ENCODE measurements at places on chromosomes 4 and X.

GRCh38 chrX:54246866-54247265 lies 63.8 kb upstream of the FAM120C start:
- DNase-seq = no peak

- no peak for DNase-seq
These were observed 287.9 kb upstream of the PUDP start for GRCh38 chrX:7435822-7436221.

DNA sequence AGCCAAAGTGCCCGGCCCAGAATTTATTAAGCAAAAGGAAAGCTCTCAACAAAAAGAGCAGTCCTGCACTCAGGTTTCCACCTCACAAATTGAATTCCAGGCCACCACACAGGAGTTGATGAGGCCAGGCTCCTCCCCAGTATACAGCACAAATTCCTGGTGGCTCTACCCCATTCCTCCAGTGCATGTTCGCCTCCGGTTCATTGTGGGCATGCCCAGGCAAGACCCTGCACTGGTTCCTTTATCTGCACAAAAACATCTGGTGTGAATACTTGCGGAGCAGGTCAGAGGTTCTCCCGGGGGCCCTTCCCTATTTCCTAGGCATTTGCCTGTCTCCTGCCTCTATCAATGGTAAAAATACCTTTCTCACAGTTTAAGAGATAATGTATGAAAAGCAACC lies 195.2 kb upstream of the ANXA10 start:
- no peak for DNase-seq

DNA sequence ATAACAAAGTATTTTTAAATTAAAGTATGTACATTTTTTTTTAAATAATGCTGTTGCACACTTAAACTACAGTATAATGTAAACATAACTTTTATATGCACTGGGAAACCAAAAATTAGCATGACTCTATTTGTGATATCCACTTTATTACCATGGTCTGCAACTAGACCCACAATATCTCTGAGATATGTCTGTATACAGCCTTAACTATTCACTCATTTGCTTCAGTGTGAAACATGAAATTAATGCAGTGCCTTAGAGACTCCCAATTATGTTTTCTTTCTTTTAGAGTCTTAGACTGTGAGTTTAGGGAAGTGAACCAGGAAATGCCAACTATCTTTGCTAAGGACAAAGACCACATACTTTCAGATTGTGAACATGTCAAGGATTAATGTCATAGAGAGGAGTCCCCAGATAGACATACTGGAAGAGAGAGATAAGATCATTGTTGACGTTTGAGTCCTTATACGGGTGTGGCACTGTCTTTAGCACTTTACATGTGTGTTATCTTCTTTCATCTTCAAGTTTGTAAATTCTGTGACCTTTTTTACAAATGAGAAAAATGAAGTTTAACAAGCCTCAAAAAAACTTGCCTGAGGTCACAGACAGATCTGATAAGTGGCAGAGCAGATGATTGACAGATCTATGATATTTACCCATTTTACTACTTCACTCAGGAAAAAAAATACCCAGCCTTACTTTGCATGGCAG lies 23.2 kb downstream of the CXorf58 start:
- DNase-seq = no peak

DNA sequence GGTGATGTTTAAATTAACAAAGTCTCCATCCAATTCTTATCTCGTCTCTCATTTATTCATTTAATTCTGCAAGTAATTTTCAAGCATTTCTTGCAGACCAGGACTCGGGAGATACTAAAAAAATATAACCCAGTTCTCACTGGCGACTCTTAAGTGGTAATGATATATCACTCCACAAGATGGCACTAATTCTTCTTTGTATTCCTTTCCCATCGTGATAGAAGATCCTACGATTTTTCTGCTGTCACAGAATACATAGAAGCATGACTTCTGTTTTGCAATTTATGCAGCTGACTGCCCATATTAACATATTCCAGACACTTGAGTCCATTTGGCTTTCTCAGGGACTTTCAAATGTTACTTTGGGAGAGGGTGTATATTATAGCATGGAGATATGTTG lies 64.0 kb upstream of the FGF13 start:
- no peak for DNase-seq

DNA sequence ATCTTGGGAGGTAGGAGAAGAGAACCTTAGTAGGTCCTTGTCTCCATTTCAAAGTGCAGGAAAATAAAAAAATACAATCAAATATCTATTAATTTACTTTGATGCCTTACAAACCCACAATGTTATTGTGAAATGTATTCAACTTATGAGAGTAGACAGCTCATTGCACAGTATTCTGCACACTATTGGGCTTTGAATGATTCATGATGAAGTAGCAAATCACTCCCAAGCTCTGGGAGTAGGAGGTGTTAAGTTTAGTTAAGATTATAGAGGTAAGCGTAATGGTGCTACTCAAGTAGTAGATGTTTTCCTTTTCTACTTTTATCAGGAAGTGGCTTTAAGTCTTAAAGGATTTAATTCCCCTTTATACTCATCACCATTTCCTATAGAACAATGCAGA lies 32.8 kb upstream of the TMPRSS11A start:
- DNase-seq = no peak

- DNase-seq = peak; percentile 58
These were observed 91.0 kb upstream of the TRIM2 start for GRCh38 chr4:153113061-153113837.

DNA sequence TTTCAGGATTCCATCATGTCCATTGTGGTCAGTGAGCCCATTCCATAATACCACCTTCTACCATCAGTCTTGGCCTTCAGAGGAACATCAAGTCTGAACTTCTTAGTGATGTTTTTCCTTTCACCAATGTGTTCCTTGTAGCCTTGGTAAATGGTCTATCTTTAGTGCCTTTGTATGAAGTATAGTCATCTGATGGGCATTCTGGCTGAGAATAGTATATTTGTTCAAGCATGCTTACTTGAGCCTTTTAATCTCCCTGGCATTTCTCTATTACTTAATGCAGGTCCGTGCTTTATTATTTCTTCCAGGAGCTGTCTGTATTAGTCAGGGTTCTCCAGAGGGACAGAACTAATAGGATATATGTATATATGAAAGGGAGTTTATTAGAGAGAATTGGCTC lies 99.7 kb downstream of the TLL1 start:
- no peak for DNase-seq

DNA sequence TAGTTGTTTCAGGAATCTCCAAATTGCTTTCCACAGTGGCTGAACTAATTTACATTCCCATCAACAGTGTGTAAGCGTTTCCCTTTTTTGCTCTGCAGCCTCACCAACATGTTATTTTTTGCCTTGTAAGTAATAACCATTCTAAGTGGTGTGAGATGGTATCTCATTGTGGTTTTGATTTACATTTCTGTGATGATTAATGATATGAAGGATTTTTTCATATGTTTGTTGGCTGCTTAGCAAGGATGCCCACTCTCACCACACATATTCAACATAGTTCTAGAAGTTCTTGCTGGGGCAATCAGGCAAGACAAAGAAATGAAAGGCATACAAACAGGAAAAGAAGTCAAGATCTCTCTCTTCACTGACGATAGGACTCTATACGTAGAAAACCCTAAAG lies 472.4 kb downstream of the ZNF674 start:
- DNase-seq = no peak

GRCh38 chr4:32884198-32884597 lies 2164.0 kb downstream of the PCDH7 start:
- no peak for DNase-seq

- no peak for DNase-seq
These were observed 609.3 kb downstream of the FSTL5 start for GRCh38 chr4:161554372-161554990.

- DNase-seq = no peak
These were observed 519 bp downstream of the FOXO4 start for GRCh38 chrX:71095981-71096759.

DNA sequence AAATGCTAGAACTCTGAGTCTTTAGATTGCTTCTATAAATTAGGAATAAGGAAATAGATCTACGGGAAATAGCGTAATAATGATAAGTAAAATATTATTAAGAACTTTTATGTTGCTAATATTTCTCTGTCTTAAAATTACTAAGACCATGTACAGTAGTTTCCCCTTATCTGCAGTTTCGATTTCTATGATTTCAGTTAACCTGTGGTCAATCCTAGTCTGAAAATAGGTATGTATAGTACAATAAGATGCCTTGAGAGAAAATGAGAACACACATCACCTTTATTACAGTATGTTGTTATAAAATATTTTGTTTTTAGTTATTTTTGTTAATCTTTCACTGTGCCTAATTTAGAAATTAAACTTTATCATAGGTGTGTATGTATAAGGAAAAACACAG lies 92.6 kb downstream of the CCSER1 start:
- DNase-seq = no peak

GRCh38 chrX:72576141-72576894 lies 3.7 kb upstream of the HDAC8 start:
- DNase-seq = no peak

- no peak for DNase-seq
These were observed 63.5 kb downstream of the GPC3 start for GRCh38 chrX:133921764-133922389.

DNA sequence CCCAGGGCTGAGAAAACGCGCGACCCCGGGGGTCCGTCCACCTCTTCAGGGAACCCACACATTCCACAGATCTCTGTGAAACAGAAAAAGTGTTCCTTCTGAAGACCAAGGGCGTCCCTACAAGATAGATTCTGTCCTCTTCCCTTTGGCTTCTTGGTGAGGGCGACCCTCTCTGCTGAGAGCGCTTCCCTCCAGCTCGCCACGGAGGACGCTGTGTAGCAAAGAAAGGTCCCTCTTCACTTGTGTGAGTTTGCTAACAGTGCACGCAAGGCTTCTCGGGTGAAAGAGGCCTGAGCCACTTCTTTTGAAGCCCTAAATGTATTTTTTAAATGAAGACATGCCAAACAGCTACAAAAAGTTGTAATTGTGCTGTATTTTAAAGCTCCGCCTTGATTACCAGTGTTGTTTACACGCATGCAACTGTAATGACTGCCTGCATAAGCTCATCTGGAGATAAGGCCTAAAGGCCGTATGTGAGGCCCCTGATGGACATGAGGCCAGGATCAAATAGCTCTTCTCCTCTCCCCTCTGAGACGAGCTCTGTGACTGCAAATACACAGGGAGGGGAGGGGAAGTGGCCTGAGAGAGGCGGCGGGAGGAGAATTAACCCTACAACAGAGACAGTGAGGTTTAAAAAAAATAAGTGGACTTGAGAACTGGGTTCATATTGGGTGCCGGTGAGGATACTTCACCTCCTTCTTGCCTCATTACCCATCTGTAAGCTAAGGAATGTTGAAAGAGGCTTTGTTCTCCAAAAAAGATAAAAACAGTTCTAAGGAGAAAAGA lies 95.5 kb downstream of the SOWAHB start:
- DNase-seq = no peak

- no peak for DNase-seq
These were observed 304.0 kb downstream of the MAPK10 start for GRCh38 chr4:86055898-86056297.
